ENCODE measurements at places on chromosomes 3 and 15.

- no peak for DNase-seq
Measured at GRCh38 chr3:189292667-189293484, 121.1 kb downstream of the TPRG1 start.

- DNase-seq: no peak
Measured at GRCh38 chr3:84224262-84224661, 734.5 kb upstream of the CADM2 start.

DNA sequence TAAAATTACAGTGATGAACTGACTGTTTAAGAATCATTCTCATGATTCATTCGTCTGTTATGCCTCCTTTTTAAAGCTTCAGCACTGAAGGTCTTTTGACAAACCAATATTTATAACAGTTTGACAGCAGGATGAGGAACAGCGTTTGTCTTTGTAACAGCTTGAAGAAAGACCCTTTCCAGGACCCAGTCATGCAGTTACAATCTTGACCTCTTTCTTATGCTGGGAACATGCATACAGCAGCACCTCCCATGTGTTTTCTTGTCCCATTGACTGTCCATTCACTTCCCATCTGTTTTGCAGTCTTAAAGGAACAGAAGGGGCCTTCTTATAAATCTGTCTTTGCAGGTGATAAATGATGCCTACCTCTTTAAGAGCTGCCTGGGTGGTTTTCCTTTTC is 87.2 kb downstream of the OPA1 start:
- DNase-seq: no peak

GRCh38 chr3:130916507-130917167 is 22.8 kb downstream of the ATP2C1 start:
- no peak for DNase-seq
